Activated CD4-positive, alpha-beta T cell treated with anti-CD3 and anti-CD28 coated beads, Interleukin-2, amount 50 U/mL, for 24 hours (primary cell): ENCODE measurements at places on chromosomes 3 and 15.

DNA sequence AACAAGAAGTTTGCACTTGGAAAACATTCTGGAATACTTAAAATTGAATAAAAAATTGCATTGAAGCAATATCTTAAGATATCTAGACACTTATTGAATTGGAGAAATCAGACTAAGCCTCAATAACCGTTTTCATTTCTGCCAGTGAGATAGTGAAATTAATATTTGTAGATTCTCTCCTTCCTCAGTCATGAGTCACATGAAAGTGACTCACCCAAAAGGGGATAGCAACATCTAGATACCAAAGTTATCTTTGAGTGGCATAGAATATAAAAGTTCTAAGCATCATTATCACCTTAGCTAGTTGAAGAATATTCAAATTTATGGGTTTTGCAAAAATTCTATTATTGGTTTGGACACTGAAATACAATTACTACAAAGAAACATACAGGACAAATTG, 614.8 kb upstream of the ZNF717 start:
- no peak for DNase-seq

GRCh38 chr15:48974882-48975281, 11.2 kb upstream of the SHC4 start:
- no peak for DNase-seq

DNA sequence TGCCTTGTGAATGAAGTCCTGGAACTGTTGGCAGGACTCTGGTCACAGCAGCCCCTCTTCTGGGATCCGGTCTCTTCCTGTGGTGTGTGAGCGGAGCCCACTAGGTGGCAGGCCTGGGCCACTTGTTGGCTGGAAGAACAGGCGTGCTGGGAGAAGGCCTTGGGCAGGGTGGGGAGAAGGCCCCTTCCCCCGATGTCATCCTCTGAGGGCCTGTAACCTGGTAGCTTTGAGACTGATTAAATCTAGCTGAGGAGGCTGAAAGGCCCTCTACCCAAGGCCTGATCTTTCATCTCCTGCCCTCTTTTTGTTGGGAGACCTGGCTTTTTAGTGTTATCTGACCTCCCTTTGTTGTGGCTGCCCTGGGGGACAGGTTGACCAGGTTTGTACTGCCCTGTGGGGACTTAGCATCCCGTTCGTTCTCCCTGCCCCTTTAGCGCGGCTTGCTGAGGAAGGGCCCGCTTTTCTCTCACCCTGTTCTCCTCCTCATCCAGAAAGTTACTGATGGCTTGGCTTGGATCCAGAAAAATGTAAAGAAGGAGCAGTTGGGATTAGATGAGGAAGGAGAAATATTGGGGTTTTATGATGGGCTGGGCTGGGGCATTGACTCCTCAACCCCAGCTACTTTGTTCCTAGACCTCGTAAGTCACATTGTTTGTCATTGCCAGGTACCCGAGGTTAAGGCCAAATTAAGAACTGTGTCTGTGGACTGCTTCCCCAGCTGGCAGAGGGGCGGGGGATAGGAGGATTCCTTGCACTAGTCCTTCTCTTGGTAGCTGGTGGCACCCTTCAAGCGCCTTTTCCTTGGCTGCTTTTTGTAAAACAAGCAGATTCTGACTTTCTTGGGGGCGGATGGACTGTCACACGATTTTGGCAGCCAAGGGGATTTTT, 48.5 kb downstream of the CHCHD6 start:
- DNase-seq = peak; percentile 11

DNA sequence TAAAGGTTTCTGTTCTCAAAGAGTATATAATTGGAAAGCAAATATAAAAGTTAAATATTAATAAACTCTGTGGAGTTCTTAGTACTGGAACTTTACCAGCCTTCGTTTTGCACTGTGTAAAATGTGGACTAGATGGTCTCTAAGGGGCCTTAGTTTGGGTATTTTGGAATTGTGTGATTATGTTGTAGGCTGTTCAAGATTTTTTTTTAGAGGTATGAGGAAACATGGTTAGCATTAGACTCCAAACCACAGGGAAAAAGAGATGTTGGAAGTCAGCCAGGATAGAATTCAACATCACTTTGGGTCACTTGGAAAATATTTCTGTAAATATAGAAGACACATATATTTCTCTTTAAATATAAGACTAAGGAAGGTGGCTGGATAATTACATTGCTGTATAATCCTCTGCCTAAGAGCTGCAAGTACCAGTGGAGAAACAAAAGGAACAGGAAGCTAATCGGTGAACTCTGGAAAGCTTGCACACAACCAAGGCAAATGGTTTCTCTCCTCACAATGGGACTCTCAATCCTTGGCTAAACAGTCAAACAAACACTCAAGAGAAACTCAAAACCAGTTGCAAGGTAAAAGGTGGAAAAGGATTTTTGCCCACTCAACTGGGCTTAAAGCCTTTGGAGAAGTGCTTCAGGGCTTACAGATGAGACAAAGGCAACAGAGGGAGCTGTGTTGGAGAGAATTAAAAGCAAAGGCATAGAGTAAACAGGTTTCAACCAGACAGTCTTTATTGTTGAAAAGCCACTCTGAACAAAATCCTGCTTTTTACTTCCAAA, 141.7 kb downstream of the NR1D2 start:
- no peak for DNase-seq

DNA sequence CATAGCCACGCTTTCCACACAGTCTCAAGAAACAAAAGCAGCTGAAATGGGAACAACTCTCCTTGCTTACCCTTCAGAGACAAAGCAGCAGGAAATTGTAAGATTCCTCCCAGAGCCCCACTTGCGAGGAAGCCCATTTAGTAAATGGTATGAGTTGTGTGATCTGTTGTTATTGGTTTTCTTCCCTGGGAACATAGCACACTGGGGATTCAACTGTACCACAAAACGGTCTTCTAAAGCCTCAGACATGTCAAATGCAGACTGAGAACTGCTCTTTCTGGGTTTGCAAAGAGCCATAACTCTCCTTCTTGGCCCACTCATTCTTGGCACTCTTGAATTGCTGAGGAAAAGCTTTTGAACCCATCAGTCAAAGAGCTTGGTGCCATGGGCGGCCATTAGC, 101.0 kb upstream of the COL8A1 start:
- no peak for DNase-seq

DNA sequence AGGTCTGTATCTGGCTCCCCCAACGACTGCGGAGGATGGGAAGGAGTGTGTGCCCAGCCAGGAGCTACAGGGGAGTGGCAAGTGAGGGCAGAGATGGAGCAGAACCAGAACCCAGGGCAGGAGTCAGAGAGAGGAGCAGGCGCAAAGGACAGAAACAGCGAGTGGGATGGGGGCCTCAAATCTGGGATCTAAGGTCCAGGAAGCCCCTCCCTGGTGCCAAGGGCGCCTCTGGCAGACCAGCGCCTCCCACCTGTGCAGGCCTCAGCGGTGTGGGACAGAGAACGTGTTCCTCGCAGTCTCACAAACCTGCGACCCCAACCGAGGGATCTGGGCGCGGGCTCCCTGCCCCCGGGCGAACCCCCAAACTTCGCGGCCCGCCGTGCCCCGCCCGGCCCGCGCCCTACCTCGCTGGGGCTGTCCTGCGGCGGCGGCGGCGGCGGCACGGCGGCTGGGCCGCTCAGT, 301 bp downstream of the PCBP4 start:
- no peak for DNase-seq

DNA sequence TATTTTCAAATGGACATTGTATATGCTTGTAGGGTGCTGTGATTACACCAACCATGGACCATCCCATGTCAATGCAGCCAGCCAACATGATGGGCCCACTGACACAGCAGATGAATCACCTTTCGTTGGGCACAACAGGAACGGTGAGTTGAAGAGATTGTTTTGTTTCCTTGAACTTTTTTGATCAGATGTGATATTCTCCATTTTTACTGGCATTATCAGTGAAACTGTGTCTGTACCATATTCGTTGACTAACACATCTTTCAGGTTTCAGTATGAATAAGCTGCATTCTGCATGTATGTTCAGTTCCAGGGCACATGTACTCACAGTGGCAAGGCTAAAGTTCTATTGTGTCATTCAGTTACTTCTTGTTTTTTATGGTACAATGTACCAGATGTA, 655.2 kb downstream of the RBMS3 start:
- no peak for DNase-seq

GRCh38 chr3:194270627-194271459, 80.3 kb downstream of the CPN2 start:
- no peak for DNase-seq

GRCh38 chr3:131564812-131565211, 62.0 kb upstream of the MRPL3 start:
- no peak for DNase-seq
